ENCODE measurements at places on chromosomes 2 and 18.

GRCh38 chr2:22901471-22902179 lies 483.4 kb upstream of the KLHL29 start:
- no peak for DNase-seq

DNA sequence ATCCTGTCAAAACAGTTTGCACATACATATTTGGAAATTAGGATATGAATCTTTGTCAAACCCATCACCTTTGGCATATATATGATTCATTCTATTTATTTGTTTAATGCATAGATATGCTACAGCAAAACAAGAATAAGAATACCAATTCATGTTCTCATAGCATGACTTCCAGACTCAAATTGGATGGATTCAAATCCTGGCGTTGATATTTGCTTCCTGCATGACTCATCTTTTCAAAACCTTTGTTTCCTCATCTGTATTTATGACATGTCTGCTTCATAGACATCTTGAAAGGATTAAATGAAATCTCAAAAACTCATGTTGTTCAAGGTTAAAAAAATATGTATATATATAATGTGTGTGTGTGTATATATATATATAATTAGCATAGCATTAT lies 261.3 kb downstream of the MBD5 start:
- DNase-seq = no peak

- no peak for DNase-seq
Observed at GRCh38 chr2:240397924-240398645, 37.4 kb upstream of the GPC1 start.

DNA sequence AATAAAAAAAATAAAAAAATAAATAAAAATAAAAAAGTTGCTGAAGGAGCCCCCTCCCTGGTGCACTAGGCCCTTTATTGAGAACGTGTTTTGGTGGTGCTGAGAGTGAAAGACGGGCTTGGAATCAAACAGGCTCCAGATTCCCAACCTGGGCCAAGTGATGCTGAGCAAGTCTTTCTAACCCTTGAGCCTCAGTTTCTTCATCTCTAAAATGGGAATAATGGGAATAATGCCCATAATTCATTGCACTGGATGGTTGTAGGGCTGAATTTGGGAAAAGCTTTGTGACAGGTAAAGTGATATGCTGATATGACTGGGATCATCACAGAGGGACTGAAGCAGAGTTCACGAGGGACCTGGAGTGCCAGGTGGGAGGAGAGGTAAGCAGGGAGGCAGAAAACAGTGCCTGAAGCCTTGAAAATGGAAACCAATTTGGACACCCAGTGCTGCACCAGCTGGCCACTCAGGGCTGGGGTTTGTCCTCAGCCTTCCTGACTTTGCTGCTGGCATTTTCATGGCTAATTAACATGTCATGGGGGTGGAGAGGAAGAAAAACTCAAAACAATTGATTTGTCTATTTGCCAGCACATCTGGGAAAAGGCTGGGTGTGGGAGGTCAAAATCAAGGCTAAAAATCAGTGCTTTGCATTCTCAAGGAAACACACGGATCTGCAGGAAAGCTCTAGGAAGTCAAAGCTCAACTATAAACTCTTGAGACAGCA lies 241.3 kb downstream of the LOXHD1 start:
- DNase-seq = no peak

GRCh38 chr2:112640800-112641675 lies 4.7 kb upstream of the SLC20A1 start:
- DNase-seq = no peak

- DNase-seq = no peak
Observed at GRCh38 chr2:35454966-35455638, 900.5 kb upstream of the CRIM1 start.

DNA sequence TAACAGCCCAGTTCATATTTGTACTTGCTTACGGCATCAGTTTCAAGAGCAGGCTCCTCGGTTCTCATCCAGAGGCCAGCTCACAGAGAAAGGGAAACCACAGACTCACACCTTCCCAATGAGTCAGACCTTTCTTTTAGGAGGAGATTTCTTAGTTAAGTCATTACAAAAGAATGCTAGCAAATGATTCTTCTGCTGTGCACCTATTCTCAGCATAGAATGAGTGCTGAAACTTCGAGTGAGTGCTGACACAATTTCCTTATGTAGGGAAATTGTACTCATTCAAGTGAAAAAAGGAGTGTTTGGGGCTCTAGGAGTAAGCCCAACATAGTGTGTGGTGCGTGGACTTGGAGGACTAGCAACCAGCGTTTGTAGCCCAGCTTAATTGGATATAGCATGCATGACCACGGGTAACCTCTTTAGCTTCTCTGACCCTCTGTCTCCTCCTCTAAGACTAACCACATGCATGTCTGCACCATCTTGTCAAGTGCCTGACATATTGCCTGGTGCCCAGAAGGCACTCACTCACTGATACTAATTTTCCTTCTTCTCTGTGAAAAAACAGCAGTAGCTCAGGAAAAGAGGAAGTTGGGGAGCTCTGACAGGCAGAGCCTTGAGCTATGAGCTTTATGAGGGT lies 87.0 kb downstream of the ALPK2 start:
- DNase-seq = peak; percentile 21
